Choroid plexus epithelial cell (primary cell): ENCODE measurements at places on chromosomes 7 and 10.

DNA sequence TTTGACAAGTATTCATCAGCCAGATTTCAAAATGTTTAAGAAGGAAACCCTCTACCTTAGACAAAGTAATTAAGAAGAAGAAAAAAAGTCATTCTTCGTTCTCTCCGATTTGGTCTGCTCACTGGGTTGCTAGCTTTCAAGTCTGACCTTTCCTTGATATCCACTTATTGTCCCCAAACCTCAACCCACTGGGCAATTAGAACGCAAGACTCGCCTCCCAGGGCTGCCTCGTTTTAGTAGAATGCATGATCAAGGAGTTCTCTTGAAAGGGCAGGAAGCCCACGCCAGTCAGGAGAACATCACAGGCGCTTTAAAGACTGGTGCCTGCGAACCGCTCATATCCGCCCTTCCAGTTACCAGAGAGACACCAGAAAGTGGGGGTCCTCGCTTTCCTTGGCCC is 637.7 kb downstream of the PARD3 start:
- DNase-seq = no peak

DNA sequence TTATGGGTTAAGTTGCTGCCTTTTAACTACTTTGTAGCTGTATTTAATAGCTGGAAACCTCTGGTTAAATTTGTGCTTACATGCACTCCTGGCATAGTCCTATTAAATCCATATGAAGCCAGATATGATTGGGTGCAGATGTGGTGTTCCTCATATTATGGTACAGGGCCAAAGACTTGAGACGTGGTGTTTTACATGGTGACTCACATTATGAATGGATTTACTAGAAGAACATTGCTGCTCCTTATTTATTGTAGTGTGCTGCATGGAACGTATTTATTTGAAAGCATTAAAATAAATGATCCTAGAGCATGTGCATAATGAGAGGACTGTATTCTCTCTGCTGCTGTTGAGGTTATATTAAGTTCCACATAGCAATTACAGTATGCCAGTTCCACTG is 224.1 kb downstream of the SLC25A13 start:
- no peak for DNase-seq

DNA sequence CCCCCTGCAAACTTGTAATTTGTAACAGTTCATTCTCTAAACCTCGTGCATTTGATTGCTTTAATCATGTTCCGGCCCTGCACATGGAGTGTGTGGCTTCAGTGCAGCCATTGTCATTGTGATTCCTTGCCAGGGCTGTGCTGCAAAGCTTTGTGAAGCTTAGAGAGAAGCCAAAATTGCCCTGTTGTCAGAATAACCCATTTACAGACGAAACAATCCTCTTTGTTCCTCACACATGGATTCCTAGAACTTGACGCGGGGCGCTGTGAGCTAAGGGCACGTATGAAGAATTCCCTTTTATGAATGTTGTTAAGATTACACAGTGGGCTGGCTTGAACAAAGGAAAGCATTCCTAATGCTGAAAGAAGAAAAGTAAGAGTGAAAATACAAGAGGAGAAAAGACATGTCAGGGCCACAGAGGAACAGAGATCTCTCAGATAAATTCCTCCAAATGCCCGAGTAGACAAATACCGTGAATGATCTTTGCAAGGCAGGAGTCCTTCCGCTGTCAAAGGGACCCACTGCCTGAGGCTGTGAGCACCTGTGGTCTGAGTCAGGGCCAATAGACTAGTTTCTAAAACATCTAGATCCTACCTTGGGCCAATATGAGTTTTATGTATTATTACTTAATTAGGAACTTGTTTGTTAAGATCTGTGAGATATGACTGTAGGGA is 205.4 kb upstream of the C7orf33 start:
- no peak for DNase-seq

DNA sequence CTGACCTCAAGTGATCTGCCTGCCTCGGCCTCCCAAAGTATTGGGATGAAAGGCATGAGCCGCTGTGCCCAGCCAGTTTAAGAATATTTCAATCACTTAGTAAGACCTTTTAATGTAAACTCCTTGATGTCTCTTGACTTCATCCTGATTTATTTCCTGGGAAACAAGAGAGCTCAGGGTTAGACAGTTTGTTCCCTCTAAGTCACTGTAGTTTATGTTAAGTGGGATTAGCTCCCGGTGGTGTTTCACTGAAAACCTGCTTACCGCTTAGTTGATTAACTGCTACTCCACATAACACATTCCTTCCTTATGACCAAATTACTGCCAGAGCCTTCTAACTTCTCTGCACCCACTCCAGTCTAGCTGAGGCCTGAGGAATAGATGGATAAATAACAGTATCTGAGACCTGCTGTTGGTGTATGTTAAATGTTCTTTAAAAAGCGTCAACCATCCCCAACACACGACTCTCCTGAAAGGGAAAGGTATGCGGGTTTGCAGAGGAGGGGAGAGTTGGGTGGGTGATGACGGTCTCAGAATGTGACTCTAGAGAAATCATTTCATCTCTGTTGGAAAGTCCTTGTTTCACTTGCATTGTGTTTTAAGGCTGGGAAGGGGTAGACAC is 48.7 kb downstream of the CREB3L2 start:
- DNase-seq = peak; percentile 81

DNA sequence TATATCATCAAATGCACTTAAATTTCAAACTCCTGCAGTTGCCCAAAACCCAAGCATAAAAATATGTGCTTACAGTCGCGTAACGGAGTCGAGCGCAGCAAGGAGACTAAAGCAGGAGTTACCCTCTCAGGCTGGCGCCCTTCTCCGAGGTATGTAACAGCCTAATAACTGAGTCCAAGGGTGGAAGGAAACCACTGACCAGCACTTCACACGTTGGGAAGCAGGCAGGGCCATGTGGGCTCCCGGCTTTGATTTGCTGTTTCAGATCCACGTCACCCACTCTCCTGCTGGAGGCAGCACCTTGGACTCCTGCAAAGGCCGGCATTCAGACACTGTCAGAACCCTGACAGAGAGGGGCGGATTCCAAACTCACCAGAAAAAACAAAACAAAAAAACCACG is 123.8 kb downstream of the DIP2C start:
- no peak for DNase-seq

DNA sequence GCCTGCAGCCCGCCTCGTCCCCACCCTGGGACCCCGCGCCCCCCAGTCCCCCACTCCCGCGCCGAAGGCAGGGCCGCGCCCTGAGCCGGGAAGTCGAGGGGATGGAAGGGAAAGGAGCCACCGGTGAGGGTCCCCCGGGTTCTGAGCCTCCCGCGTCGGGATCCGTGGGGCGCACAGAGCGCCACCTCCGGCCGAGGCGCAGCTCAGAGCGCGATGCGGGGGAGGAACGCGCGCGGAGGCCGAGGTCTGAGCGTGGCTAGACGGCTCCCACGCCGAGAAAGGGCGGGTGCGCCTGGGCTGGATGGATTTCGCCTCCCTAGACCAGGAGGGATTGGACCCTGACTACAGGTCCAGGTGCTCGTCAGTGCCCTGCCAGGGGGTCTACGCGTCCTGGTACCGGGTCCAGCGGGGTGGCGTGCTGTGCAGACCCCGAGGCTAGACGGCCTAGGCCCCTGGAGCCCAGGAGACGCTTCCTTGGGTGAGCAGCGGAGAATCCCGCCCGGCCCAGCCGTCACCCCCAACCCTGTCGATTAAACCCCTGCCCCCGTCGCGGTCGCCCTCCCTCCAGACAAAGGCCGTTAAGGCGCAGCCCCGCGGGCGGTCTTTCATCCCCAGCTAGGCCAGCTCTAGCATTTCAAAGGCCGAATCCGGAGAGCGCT is 986 bp upstream of the PDGFA start:
- DNase-seq = no peak

- no peak for DNase-seq
Observed at GRCh38 chr10:35234073-35234472, 102.2 kb upstream of the CCNY start.

DNA sequence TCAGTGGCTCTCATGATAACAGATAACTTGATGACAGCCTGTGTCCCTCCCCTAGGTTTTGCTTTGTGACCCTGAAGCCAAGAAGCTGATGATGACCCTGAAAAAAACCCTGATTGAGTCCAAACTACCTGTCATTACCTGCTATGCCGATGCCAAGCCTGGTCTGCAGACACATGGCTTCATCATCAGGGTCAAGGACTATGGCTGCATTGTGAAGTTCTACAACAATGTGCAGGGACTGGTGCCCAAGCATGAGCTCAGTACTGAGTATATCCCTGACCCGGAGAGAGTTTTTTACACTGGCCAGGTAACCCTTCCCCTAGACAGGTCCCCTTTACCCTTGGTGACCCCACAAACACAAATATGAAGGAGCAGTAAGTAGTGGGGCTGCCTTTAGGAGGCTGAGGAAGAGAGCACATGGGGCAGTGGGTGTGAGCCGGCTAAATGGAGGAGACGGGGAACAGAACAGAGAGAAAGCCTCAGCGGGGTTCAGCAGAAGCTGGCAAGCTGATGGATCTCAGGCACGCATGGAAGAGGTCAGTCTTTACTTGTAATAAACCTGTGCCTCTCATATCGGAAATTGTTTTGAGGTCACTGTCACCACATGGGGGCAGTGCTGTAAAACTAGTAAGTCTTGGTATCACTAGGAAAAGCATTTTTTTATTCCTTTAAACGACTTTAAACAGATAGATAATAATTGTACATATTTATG is 20.2 kb downstream of the PDCD11 start:
- DNase-seq = peak; percentile 85

- peak; percentile 40 for DNase-seq
Observed at GRCh38 chr10:72318418-72319262, 36.1 kb downstream of the DNAJB12 start.

GRCh38 chr10:69976795-69977546 is 75.7 kb upstream of the MACROH2A2 start:
- no peak for DNase-seq

DNA sequence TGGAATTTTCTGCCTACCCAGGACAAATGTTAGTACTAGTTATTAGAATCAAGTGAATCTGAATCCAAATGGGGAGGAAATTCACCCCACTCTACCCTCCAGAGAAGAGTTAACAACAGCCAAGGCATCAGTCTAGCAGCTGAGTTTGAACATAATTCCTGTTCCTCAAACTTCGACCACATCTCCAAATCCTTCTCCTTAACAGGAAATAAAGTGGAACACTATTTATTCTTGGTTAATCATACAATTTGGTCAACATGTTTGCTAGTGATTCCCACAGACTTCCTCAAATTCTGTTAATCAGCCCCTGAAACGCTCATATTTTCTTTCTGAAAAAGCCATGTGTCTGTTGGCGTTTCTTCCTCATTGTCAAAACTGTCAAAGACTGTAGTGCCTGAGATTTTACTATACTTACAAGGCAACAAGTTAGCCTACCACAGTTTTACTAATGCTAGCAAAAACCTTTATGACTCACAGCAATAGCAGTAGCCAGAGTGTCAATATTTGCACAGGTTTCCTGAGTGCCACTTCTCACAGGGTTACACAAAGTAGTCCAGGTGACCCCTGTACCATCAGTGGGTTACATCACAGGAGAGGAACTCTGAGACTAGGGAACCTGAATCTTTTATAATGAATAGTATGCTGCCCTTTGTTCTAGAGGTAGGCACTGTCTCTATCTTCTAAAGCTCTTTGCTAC is 202.9 kb downstream of the GRM3 start:
- no peak for DNase-seq

DNA sequence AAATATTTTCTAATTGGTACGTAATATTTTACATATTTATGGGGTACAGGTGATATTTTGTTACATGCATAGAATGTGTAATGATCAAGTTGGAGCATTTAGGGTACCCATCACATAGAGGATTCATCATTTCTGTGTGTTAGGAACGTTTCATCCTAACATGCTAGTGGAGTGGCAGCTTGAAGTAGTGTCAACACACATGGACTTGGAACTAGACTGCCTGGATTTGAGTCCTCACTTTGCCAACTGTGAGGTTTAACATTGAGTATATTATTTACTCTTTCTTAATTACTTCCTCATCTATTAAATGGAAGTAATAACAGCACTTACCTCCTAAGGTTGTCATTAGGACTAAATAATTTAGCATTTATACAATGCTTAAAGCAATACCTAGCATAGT is 241.9 kb downstream of the PLXDC2 start:
- no peak for DNase-seq

- DNase-seq = no peak
Observed at GRCh38 chr10:93255546-93255945, 181.9 kb downstream of the CYP26A1 start.

DNA sequence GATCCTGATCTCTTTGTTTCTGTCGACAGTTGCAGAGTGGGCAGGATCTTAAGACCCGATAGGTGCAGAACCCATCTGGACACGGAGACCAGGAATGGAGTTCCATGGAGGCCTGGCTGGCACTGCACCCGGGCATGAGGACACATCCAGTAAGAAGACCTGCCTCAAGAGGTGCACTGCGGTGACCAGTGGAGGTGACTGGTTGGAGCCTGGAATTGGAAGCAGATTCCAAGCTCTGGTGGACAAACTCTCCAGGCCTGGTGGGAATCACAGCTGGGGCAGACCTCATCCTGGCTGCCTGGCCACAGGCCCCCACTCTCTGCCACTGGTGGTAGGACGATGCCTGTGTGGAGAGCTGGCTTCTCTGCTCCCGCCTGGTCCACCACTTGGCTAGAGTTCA is 31.0 kb downstream of the ZNF775 start:
- no peak for DNase-seq

DNA sequence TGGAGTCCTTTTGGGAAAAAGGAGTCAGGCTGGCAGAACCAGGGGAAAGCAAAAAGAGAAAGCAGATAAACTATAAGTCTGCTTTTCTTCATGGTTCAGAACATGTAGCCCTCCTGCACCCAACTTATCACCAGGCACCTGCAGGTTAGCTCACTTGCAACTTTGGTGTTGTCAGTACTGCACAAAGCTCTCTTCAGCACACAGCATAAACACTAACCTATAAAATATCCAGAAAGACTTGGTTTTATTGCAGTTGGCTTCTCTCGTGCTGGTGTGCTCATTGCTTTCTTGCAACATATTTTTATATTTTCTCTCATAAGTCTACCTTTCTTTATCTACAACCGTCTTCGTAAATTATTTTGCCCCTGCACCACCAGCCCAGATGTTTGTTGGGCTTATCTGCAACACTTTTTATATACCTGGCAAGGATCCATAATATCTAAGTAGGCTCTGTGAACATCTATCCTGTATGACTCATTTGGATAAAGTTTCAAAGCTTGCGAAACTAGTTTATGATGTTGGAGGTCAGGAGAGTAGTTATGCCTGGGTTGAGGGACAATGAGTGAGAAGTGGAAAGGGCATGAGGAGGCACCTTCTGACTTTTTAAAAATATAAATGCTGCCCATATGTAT is 164.6 kb downstream of the ANKRD30A start:
- DNase-seq = peak; percentile 3

DNA sequence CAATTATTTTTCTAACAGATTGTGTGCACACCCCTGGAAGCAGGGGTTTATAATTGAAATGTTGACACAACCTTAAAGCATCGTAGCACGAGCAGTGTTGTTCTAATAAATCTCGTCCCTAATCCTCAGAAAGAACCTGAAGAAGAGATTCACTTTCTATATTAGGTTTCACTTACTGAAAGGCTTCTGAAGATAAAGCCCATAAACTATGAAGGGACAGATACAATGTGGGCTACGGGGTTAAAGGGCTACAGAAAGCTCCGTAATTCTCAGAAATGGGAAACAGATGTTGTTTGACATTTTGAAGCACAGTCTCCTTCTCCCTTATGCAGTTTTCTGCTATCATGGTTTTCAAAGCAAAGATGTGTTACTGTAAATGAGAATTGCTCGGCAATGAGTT is 479.6 kb downstream of the GATA3 start:
- no peak for DNase-seq
